ENCODE measurements at places on chromosomes 7 and 10.

GRCh38 chr7:158401295-158401694 is 186.3 kb downstream of the PTPRN2 start:
- no peak for DNase-seq

DNA sequence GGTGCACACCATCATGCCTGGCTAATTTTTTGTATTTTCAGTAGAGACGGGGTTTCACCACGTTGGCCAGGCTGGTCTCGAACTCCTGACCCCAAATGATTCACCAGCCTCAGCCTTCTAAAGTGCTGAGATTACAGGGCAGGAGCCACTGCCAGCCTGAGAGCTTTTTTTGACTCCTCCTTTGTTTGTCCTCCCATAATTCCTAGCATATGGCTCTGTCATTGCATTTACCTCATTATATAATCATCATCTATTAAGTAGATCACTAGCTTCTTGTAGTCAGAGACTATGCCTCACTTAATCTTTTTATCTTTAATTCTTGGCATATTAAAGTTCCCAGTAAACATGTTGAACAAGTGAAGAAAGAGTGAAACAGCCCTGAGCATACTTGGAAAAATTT is 82.1 kb downstream of the CPEB3 start:
- no peak for DNase-seq

DNA sequence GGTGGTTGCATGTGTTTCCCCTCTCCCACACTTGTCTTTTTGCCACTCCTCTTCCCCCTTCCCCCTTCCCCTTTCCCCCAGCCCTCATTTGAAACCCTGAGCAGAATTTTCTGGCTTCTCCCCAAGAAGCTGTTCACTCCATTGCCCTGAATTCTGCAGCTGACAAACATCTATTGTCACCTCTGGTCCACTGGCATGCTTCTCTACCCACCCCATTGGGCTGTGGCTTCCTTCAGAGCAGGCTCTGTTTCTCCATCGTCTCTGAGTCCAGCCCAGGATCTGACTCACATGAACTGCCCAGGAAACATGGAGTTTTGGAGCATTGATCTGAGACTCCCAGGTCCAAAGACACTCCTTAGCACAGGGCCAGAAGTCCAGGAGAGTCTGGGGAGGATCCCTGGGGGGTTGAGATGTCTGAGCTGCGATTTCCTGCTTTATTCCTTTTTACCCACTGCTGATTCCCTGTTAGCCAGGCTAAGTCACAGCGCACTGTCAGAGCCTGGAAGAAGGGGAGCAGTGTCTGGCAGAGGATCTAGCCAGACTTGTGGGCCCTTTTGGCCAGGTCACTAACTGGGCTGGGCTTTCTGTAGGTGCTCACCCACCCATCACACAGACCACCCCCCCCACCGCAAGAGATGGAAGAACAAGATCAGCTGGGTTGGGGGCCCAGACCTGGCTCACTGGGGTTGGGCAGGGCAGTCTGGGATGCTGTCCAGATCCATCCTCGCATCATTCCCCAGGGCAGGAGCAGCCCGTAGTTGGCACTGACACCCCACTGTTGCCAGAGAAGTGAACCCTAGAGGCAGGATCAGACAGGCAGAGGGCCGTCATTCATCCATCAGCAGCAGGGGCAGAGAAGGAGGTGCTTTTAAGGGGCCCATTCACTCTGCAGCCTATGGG is 3.5 kb downstream of the CHAT start:
- no peak for DNase-seq

- no peak for DNase-seq
These were observed 36.3 kb downstream of the CALML3 start for GRCh38 chr10:5560817-5561703.

DNA sequence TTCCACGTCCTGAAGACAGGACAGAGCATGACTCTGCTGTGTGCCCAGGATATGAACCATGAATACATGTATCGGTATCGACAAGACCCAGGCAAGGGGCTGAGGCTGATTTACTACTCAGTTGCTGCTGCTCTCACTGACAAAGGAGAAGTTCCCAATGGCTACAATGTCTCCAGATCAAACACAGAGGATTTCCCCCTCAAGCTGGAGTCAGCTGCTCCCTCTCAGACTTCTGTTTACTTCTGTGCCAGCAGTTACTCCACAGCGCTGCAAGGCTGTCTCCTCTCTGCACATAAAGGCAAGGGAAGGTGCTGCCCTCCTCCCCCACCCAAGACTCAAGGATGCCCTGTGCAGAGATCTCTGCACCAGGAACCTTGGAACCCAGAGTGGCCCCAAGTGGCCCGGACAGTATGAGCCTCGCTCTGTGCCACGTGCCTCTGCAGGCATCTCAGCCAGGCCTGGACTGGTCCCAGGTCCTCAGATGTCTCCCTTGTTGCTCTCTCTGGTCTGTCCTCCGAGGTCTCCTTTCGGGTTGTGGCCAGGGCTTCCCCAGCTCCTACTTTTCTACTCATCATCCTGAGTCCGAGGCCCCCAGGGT is 230.3 kb upstream of the PRSS58 start:
- DNase-seq = no peak
